ENCODE measurements at places on chromosomes 5 and 9.

DNA sequence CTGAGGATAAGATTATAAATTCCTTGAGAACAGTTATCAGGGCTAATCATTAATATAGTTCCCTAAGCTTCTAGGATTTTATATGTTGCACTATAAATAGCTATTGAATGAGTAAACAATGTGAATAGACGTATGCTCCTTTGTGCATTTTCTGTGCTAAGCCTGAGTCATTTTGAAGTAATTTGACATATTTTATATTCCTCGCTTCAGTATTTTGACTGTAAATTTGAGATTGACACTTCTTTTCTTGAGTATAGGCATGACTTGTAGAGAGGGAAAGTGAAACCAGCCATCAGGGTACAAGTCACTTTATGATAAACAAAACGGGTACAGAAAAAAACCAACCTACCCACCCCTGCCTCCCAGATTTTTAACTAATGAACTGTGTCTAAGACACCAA, 367.7 kb upstream of the PRR16 start:
- DNase-seq: no peak

DNA sequence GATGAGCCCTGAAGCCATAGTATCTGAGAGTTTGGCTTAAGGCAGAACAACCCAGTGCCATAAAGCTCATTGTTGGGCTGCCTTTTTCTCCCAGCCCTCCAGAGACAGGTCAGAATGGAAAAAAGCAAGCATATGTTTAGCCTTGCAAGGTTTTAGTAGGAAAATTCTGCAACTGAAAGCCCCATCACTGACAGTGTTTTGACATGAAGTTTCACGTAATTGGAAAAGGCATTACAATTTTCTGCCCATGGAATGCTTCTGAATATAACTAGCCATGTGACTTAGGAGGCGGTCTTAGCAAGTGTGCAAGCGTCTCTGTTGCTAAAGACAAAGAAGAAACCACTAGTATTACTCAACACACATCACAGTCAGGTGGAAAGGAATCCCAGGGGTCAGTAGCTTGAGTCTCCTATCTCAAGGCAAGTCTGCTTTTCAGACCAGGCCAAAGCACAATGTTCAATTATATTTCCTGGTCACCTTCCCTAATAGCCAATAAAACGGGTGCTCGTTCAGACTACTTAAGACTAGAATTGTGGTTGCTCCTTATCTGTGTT, 117.6 kb downstream of the CARTPT start:
- no peak for DNase-seq

DNA sequence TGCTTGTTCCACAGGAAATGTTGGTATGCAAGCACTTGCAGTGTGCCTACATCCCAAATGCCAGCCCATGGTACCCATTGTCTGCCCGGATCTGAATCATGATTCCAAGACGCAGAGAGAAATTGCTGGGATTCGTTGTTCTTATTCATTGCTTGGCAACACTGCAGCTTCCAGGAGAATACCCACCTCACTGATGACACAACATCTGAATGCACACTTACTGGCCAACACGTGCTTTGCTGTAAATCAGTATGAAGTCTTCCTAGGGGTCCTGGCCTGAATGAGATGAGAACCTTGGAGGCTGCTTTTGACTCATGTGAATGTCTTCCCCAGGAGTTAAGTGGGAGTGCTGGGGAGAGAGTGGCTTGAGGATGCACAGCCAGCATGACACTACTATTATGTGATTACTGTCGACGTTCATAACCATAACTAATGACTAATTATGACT, 11.6 kb downstream of the SRD5A1 start:
- no peak for DNase-seq

- DNase-seq: no peak
Measured at GRCh38 chr5:177419046-177419445, 7.4 kb upstream of the GRK6 start.

Measured in GM13977 (cell line).